NCI-H2227 treated with DMSO at 0.1 percent for 48 hours (cell line): ENCODE measurements at places on chromosomes 5 and 9.

DNA sequence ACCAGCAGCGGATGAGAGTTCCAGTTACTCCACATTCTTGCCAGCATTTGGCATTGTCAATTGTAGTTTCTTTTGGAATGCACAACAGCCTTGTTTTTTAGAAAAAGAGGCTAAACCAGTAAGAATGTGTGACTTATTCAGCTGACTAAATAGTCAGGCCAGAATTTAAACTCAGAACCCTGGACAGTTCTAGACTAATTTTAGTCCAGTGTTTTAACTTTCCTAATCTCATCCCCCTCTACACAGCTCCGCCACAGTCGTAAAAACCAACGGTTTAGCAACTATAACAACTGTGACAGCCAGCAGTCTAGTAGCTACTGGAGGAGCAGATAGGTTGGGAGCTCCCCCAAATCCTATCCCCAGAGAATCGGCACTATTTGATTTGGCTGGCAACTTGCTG, 103.7 kb downstream of the FOXD1 start:
- DNase-seq, result no peak

DNA sequence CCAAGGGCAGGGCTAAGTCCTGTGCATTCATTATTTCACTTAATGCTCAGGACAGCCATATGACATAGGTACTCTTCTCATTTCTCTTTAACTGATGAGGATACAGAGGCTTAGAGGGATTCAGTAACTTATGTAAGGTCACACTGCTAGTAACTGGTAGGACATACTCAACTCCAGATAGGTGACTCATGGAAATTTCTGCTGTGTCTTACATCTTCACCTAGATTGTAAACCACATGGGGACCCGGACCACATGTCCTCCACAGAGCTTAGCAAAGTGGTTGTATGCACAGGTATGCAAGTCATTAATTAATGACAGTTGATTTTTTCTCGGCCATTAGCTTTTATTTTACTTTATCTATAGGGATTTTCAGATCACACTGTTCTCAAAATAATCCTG, 29.3 kb downstream of the SLC1A1 start:
- DNase-seq, result no peak

- DNase-seq, result no peak
These were observed 165.0 kb downstream of the TMEM232 start for GRCh38 chr5:110561510-110561909.

GRCh38 chr5:115168829-115169486, 750 bp downstream of the TRIM36 start:
- no peak for DNase-seq

DNA sequence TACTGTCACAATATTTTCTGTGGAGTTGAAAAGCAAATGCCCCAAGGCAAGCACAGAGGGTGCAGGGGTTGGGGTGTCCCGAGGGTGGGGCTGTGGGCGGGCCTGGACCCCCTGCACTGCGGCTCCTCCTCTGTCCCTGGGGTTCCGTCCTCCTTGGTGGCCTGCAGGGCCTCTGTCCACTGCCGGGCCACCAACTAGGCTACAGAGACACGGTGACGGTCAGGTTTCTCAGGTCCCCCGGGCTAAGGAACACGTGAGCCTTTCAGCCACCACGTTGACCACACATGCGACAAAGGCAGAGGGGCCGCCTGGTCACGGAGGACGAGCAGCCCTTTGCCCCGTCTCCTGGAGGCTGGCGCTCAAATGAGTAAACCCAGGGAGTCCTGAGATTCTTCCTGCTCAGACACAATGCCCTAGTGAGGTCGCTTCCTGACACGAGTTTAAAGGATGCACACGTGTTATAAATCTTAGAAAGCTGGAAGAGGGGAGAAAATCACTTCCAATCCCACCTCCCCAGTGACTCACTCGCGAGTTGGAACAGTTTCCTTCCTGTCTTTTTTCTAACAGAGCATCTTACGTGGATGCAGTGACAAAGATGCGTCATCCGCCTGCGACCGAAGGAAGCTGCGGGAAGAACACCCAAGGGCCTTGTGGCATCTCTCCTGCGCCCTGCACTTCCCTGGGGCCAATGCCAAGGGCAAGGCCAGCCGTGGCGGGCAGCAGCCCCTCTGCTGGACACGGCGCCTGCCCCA, 24.8 kb upstream of the OBP2B start:
- DNase-seq, result no peak

DNA sequence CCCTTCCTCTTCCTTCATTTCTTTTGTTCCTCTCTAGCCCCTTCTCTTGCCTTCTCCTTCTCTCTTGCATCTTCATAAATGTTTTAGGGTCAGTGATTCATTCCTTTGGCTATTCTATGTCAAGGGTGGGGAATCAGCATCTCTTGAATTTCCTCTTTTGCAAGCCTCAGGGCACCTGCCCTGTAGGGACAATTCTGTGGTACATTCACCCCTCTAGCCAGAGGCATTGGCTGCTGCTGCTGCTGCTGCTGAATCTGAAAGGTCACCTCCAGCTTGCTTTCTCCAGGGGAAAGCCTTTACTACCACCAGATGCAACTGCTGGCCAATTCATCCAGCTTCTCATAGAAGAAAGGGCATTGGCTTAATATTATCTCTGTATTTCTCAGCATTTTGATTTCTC, 87.3 kb downstream of the INSYN2B start:
- no peak for DNase-seq

DNA sequence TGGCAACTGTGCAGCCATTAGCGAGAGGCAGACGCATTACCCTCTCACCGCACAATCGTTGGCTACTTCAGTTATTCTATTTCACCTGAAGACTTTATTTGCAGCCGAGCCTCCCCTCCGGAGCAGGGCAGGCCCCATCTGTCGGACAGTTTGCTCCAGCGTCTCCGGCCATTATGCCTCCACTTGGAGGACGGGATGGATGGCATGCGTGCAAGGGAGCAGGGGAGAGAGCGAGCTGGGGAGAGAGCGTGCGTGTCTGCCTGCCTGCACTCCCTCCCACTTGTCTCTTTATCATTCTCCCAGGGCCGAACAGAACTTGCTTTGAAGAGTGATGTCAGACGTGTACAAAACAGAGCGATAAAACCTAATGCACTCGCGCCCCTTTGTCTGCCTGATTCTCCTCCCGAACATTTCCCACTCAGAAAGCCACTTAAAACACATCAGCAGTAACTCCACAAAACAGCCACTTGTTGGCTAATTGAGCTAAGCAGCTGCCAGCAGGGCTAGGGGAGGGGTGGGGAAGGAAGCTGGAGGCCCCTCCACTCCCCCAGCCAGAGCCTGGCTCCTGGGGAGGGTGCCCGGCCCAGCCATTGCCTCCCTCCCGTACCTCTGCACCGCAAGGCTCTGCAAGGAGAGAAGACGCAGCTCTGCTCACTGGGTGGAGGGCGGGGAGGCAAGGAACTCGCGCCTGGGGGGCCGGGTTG, 43.4 kb upstream of the FUBP3 start:
- DNase-seq, result peak; percentile 91

DNA sequence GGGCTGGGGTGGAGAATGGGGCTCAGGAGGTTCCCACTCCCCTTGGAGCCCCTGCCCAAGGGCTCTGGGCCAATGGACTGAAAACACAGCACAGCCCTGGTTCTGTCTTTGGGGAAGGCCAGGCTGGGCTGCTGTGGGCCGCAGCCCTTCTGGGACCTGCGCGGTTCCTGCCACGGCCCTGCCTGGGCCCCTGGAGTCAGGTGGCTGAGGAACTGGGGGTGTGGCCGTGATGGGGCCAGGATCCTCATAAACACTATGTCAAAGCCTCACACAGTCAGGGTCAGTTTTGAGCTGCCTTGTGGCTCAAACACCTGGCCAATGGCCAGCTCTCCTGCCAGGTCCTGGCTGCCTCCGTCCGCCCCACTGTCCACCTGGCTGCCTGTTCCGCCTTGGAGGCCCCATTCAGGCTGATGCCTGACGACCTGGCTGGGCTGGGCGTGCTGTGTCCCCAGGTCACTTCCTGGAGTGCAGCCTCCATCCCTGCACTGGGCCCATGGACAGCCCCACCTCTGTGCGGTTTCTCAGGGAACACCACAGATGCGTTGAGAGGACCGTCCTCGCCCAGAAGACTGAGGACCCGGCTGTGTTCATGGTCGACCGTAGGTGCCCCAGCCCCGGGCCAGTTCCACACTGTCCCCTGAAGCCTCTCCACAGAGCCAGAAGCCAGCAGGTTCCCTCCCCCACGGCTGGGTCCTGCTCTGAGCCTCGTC, 27.5 kb downstream of the PAEP start:
- DNase-seq, result no peak

DNA sequence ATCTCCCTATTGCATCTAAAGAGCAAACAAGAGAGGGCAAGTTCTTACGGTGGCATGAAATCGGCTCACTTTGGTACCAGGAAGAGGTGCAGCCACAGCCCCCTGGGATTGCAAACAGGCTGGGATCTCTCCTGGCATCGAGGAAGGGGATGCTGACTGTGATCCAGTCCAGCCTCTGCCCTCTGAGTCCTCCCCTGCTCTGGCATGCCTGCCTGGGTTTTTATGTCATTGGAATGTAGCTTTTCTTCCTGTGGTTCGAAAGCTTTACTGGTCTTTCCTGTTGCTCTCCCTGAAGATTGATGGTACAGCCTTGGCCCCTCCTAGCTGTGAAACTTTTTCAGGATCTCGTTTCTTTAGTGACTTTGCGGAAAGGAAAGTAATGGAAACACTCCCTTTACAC, 6.6 kb downstream of the SLC46A2 start:
- DNase-seq, result no peak

DNA sequence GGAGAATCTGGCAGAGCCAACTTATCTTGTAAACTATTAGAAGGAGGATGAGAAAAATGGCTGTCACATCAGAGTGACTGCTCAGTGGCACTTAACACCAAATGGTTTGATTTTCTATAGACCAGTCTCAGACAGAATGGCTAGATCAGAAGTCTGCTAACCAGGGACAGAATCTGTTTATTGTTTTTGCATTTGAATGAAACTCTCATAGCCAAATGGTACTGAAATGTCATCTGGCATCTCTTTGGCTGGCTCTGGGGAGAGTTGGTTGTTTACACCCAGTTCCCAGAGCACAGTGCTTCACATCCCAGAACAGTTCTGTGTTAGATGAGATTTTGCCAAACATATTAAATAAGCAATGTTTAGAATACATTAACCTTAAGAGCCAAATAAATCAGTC, 106.6 kb upstream of the HMHB1 start:
- DNase-seq, result no peak

- no peak for DNase-seq
These were observed 41.6 kb upstream of the EXOC3 start for GRCh38 chr5:401146-402034.

DNA sequence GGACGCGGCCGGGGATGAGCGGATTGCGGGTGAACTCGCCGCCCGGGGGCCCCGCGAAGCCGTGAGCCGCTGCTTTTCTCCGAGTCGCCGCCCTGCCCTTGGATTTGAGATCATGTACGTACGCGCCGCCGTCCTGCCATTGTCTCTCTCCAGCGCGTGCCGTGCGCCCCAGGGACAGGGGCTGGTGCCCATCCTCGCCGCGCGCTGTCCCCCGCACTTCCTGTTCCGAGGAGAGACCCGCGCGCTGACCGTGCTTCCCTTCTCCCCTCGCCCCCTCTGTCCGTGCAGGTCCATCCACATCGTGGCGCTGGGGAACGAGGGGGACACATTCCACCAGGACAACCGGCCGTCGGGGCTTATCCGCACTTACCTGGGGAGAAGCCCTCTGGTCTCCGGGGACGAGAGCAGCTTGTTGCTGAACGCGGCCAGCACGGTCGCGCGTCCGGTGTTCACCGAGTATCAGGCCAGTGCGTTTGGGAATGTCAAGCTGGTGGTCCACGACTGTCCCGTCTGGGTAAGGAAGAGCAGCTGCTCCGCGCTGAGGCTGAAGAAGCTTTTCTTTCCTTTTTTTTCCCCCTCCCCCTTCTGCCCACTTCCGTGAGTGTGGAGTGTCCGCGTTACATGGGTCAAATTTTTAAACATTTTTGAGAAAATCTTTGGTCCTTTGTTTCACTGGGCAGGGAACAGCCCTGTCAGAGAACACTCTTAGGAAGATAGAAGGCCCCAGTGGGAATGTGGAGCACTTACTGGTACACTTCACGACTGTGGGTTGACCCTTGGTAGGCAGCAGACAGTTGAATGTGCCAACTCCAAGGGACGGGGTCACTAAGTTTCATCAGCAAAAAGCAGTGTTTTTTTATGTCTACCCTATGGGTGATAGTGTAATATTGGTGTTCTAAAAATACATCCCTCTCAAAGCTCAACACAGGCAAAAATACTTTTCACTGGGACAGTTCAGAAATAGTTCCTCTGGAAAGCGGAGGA, 727 bp downstream of the RHOBTB3 start:
- peak; percentile 21 for DNase-seq

- DNase-seq, result no peak
These were observed 28.5 kb upstream of the RICTOR start for GRCh38 chr5:39102684-39103155.

DNA sequence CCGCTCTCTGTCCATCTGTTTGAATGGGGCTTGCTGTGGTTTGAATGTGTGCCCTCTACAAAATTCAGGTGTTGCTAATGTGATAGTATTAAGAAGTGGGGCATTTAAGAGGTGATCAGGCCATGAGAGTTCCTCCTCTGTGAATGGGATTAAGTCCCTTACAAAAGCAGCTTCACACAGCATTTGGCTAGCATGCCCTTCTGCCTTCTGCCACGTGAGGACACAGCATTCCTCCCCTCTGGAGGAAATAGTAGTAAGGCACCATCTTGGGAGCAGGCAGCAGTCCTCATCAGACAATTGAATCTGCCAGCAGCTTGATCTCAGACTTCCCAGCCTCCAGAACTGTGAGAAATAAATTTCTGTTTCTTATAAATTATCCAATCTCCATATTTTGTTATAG, 540.2 kb downstream of the CSNK1G3 start:
- DNase-seq, result no peak

DNA sequence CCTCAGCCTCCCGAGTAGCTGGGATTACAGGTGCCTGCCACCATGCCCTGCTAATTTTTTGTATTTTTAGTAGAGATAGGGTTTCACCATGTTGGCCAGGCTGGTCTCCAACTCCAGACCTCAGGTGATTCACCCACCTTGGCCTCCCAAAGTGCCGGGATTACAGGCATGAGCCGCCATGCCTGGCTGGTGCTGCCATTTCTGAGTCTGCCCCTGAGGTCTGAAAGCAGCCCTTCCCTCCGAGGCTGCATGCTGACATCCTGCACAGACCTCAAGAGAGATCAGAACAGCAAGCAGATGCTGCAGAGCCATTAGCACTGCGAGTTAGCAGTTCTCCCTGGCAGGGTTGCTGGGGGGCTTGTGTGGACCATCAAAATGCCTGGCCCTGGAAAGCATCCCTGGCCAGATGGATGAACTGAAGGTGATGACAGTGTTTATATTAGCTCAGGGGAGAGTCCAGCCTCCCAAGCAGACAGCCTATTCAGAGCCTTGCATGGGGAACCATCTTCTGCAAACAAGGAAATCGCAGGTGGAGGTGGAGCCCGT, 176.5 kb upstream of the PANK3 start:
- no peak for DNase-seq

- DNase-seq, result no peak
These were observed 1038.8 kb upstream of the ARRDC3 start for GRCh38 chr5:92421942-92422341.

- DNase-seq, result no peak
These were observed 73.7 kb upstream of the ADAMTS2 start for GRCh38 chr5:179418972-179419371.

DNA sequence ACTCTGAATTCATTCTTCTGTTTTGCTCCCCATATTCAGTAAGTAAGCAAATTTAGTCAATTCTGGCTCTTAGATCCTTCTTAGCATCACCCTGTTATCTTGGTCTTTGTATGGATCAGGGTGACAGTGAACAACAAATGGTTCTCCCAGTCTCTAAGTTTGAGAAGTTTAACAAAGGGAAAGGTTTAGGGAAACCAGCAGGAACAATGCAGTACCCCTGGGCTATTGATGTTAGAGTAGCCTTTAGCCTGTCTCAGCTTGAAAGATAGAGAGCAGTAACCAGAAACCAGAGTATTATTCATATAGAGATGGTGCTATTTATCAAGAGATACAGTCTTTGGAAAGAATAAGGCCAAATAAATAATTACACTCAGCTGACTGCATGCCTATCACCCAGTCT, 241.8 kb downstream of the CDH12 start:
- no peak for DNase-seq
